H1 (cell line): ENCODE measurements at places on chromosomes 3 and 15. TPM values are rescaled to one million over a fixed set of nuclear protein-coding genes. Genes with fewer than 3 reads are reported as not detected.

GRCh38 chr3:47491186-47491585, 15.4 kb upstream of the SCAP start:
- no peak for DNase-seq

DNA sequence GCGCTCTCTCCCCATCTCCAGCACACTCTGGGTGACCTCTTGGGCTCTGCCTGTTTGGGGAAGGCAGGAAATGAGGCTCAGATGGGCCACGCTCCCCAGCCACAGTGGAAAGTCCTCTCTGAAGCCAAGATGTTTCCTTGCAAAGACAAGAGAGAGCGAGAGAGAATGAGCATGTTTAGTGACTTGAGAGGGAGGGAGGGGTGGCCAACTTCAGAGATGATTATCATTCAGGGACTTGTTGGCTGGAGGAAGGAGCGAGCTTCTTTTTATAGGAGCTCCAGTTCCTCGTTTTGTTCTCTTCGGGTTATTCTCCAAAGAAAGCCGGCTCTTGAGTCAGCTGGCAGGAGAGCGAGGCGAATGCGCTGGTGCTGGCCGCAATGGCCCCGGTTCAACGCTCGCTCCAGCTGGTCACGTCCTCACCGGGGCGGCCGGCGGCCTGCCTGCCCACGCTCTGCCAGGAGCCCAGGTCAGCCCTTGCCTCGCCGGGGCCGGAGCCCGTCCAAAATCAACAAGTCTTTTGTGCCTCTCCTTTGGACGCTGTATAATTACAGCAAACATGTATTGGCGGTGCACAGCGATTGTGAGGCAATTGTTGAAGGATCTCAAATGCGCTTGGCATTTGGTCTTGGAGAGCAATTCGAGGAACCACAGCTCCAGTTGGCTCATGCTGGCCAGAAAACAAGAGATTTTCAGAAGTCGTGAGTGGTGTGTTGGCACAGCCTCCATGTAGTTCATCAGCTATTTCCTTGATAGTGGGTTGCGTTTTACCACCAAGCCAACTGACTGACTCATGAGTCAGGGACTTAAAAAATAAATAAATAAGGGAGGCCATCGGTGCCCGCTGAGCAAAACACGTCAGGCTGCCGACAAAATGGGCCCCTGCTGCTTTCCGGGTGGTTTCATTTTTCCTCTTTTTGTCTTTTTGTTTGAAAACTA, 288.6 kb downstream of the UACA start:
- DNase-seq, result no peak

- DNase-seq, result no peak
These were observed 5.6 kb downstream of the RAB8B start for GRCh38 chr15:63194880-63195568.

GRCh38 chr3:115551016-115551415, 72.3 kb upstream of the GAP43 start:
- no peak for DNase-seq

DNA sequence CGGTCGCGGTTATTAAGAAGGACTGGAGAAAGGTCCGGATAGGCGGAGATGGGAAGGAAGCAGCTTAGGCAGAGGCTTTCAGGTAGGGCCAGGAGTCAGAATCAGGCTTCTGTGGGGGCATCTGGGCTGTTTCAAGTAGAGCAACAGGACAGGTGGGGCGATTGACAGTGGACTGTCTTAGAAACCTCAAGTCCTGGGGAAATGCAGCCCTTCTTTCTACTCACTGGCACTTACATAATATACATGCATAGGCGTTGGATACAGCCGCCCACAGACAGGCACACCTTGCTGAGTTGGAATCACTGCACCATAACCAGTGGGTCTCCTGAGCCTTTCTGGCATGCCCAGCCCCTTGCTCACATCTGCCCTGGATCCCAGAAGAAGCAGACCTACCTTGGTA, 730 bp downstream of the MYD88 start:
- no peak for DNase-seq

- no peak for DNase-seq
These were observed 33.6 kb upstream of the ZBTB38 start for GRCh38 chr3:141334627-141335250.

DNA sequence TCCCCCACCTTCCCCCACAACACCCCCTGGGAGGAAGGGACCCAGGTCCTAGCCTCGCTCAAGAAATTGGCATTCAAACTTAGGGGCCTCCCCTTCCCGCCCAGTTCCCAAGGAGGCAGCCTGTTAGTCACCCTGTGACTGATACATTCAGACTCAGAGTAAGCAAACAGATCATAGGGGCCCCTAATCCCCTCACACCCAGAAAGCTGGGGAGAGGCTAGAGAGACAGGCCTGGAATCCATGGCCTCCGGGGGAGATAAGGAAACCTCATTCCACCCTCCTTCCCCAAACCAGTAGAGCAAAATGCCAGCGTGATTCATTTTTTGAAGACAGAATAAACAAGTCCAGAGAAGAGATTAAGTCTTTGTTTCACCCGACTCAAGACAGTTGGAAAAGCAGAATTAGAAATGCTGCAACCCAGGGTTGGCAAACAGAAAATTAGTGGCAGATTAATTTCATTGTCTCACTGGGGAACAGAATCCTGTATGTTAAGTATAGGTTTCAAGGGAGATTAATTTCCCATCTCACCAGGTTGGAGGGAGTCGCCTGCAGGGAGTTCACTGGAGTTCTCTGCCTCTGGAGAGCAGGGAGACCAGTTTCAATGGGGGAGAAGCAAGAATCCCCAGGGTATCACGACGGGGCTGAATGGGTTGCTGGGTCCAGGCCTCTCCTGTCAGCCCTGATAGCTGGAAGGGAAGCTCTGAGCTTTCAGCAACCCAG, 268.3 kb downstream of the UACA start:
- DNase-seq, result no peak

DNA sequence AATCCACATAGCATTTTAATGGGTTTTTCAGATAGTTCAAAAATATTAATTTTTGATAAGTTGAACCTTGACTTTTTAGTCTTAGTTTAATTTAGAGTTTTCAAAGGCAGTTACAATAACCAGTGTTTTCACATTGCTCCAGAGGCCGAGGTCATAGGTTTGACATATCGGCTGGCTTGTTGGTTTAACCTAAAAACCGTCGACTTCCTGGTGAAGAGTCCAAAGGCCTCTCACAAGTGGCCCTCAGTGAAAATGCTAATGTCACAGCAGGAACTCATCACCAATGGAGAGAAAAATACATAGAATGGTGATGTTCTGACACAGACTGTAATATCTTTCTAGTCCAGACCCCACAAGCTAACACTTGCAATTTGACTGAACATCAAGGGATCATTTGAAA, 642.3 kb downstream of the PLOD2 start:
- DNase-seq, result no peak

GRCh38 chr3:12442654-12443501, 41.4 kb upstream of the TSEN2 start:
- DNase-seq, result no peak

- no peak for DNase-seq
These were observed 57.2 kb downstream of the KIF9 start for GRCh38 chr3:47225310-47225906.

DNA sequence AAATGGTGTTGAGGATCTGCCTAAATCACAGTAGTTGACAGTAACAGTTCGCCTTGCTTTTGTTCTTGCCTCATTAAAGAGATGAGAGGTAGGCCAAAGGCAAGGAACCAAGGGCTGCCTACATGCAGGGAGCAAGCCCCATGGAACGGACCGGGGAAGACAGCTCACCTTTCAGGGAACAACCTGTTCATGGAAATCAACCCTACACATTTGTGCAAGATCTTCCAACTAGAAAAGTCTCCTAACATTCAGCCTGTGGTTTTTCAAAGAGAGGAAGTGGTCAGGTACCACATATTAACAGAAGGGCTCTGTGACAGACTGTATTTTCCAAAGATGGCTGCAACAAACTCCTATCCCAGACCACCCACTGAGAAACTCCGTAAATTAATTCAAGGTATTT, 1031.8 kb upstream of the NR2F2 start:
- no peak for DNase-seq

GRCh38 chr15:80849308-80849707, 70.1 kb downstream of the CEMIP start:
- no peak for DNase-seq

- no peak for DNase-seq
These were observed 36.7 kb upstream of the SECISBP2L start for GRCh38 chr15:49082960-49083359.

- DNase-seq, result no peak
These were observed 125.8 kb downstream of the PGPEP1L start for GRCh38 chr15:98881526-98882520.

- no peak for DNase-seq
These were observed 489.0 kb upstream of the CDIN1 start for GRCh38 chr15:36090286-36090946.

GRCh38 chr3:117128133-117128532, 418.6 kb downstream of the TUSC7 start:
- DNase-seq, result no peak

DNA sequence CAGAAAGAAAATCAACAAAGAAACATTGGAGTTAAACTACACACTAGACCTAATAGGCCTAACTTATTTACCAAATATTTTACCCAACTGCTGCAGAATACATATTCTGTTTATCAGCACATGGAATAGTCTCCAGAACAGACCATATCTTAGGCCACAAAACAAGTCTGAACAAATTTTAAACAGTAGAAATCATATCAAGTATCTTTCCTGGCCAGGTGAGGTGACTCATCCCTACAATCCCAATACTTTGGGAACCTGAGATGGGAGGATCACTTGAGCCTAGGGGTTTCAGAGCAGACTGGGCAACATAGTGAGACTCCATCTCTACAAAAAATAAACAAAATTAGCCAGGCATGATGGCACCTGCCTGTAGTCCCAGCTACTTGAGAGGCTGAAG, 18.1 kb upstream of the KPNA4 start:
- no peak for DNase-seq

DNA sequence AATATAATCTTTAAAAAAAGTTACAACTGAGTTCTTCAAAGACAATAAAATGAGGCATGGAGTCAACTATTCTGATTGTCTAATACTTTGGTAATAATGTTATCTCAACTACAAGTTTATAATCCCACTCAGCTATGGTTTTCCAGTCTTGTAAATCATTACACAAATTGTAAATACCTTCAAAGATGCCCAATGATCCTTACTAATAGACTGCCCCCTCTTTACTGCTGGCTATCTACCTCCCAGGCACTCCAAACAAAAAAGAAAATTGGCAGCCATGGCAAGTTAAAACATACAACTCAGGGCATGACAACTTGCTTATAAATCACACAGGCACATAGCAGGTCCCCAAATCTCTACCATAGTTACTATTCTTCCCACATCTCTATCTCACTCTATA, 58.5 kb downstream of the ZNF280D start:
- DNase-seq, result no peak

GRCh38 chr15:75200765-75201615, 692 bp upstream of the C15orf39 start:
- peak; percentile 69 for DNase-seq

- no peak for DNase-seq
These were observed 22.7 kb downstream of the MGLL start for GRCh38 chr3:127799476-127800222.

GRCh38 chr3:161940621-161940965, 444.0 kb downstream of the OTOL1 start:
- no peak for DNase-seq

DNA sequence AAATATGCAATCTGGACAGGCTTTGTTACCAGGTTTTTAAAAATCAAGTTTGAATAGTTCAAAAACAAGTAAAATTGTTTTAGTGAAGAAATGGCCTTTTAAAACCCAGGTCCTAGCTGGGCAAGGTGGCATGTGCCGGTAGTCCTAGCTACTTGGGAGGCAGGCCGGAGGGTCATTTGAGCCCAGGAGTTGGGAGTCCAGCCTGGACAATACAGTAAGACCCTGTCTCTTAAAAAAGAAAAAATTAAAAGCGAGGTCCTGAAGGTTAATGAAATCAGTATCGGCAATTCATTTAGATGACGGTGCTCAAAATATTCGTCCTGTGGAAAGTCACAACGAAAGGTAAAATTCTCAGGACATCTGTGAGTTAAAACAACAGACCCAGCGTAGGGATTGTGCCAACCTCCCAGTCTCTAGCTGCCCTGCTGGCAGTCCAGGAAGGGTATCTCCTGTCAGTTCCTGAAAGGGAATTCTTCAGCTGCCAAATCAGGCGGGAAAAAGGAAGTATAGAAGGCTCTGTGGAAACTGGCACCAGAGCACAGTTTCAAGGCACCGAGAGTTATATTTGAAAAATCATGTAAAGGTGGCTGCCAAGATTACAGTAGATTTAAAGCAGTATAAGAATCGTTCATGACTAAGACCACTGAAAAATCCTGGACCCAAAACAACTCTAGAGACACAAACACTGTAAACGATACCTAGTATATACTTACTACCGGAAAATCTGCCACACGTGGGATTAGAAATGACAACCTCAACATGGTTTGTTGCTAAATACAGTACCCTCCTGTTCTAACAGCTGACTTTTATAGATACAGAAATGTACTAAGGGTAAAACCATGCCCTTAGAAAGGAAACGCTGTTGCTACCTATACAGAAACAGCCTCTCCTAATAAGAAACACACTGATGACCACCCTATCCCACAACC, 1.2 kb upstream of the ABHD17C start:
- no peak for DNase-seq

GRCh38 chr3:134004841-134005240, 24.9 kb downstream of the SLCO2A1 start:
- DNase-seq, result no peak

GRCh38 chr3:9173445-9173844, 76.0 kb downstream of the SRGAP3 start:
- DNase-seq, result no peak

DNA sequence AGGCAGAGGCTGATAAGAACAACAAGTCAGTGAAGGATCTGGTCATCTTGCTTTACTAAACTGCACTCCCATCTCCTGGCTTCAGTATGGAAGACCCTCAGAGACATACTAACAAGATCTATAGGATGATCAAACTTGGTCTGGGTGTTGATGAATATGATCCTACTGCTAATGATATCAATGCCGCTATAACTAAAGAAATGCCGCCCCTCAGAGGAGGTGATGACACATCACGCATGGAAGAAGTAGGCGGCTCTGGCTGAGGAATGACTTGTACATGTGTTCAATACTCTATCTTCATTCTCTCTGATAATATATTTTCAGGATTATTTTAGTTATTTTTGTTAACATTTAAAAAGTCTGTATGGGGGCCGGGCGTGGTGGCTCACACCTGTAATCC, 17.5 kb upstream of the EIF2B5 start:
- no peak for DNase-seq

GRCh38 chr15:85755471-85755870, 39.3 kb downstream of the KLHL25 start:
- no peak for DNase-seq

GRCh38 chr15:66766282-66767230, 64.5 kb downstream of the SMAD6 start:
- no peak for DNase-seq

TMEM115 gene
- 25.3 and 25.4 TPM in 2 replicates for total RNA-seq

RARRES1 gene
- 0.71 TPM in 1 of 2 replicates, not detected in the other for total RNA-seq

SNAP23 gene
- 71.3 and 72.8 TPM in 2 replicates for total RNA-seq

TJP1 gene
- total RNA-seq, result 135 and 138 TPM in 2 replicates

DVL3 gene
- 64.9 and 66.6 TPM in 2 replicates for total RNA-seq

STRC gene
- 0.34 and 0.42 TPM in 2 replicates for total RNA-seq

PDZRN3 gene
- total RNA-seq, result 16.8 and 20.5 TPM in 2 replicates

SERPINI2 gene
- 0.25 and 0.26 TPM in 2 replicates for total RNA-seq

RFX7 gene
- total RNA-seq, result 40.9 and 41.9 TPM in 2 replicates

RTP3 gene
- total RNA-seq, result 0.33 TPM in 1 of 2 replicates, not detected in the other

AMOTL2 gene
- total RNA-seq, result 60.3 and 63.7 TPM in 2 replicates

RHO gene
- total RNA-seq, result not detected in 2 replicates

KBTBD13 gene
- not detected in 2 replicates for total RNA-seq

PYGO1 gene
- total RNA-seq, result 1.1 and 1.3 TPM in 2 replicates

TEX55 gene
- total RNA-seq, result not detected in 2 replicates

STAC gene
- total RNA-seq, result 16.5 and 18.1 TPM in 2 replicates

USP4 gene
- total RNA-seq, result 27.8 and 28.3 TPM in 2 replicates
